Left renal pelvis (tissue), 4 donors: ENCODE measurements at places on chromosomes 6 and 20. TPM values are rescaled to one million over a fixed set of nuclear protein-coding genes. Genes with fewer than 3 reads are reported as not detected.

DNA sequence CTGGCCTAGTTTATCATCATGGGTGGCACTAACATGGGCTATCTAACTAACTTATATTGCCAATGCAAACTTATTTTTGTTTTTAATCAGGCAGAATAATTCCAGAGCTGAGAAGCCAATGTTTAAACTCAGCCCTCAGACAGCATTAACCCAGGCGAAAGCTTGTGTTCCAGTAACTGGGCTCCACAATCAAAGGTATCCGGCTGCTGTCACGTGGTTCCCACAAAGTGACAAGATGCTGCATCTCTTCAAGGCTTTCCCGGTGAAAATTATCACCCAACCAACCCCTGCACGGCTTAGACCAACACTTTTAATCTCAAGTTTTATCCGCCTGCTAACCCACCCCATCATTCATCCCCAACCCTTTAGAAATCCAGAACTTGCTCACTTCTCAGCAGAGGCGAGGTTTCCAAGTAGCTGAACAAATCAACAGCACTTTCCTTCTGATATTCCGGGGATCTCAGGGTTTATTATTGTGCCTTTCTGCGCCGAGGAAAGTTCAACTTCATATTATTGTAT is 885 bp downstream of the MTCL3 start:
- no peak for DNase-seq

DNA sequence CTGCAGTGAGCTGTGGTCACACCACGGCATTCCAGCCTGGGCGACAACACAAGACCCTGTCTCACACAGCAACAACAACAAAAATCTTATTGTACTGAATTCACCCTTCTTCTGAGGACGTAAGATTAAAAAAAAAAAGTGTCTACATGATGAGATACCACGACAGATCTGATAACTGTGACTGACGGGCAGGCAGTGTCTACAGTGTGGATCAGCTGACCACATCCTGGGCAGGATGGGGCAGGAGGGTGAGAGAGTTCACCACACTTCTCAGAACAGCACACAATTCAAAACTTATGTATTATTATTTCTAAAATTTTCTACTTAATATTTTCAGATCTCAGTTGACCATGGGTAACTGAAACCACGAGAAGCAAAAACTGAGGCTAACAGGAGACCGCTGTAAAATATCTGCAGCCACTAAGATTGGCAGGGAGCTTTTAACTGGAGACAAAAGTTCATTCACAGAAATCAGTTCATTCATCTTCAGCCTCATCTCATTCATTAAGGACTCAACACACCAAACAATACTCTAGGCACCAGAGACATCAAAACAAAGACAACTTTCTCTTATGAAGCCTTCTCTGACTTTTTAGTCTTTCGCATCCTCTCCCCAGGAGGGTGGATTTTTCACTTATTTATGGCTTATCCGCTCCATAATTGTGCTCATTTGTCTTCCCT is 15.7 kb upstream of the NHSL1 start:
- no peak for DNase-seq

DNA sequence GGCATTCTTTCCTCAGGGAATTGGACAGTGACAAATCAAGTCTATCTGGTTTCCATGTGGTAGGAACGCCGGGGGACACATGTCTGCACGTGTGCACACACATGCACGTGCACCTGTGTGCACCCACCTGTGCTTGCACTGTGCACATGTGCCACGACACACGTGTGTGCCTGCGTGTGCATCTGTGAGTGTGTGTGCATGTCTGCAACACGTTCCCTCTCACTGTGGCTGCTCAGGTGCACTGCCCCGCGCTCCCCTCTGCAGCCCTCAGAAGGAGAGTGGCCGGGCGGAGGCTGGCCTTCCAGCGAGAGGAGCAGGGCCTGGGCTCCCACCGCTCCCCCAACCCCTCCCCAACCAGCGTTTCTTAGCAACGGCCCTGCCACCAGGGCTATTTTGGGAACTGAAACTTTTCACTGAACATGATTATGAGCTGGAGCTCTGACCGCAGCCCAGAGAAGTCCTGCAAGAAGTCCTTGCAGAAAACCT is 147.8 kb downstream of the PHACTR3 start:
- DNase-seq = no peak

DNA sequence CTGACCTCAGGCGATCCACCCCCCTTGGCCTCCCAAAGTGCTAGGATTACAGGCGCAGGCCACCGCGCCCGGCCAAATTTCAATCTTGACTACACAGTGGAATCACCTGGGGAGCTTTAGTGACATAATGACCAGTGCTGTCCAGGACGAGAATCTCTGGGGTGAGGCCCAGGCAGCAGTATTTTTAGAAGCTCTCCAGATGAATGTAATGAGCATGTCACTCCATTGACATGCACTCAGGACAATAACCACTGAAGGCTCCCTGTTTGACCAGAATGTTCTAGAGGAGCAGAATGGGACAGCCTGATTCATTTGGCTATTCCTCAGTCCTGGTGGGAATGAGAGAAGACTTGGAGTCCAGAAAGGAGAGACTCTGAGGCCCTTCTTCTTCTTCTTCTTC is 39.2 kb downstream of the SRSF3 start:
- no peak for DNase-seq

The ZNF292 gene
- 46.8 TPM for polyA plus RNA-seq

- DNase-seq = no peak
Observed at GRCh38 chr6:111734068-111735061, 128.7 kb upstream of the TRAF3IP2 start.

The WFDC2 gene
- 179 TPM for polyA plus RNA-seq

The PABPC1L gene
- 50.2 TPM for polyA plus RNA-seq

GRCh38 chr20:32470025-32470861 is 112.1 kb downstream of the ASXL1 start:
- DNase-seq = no peak

DNA sequence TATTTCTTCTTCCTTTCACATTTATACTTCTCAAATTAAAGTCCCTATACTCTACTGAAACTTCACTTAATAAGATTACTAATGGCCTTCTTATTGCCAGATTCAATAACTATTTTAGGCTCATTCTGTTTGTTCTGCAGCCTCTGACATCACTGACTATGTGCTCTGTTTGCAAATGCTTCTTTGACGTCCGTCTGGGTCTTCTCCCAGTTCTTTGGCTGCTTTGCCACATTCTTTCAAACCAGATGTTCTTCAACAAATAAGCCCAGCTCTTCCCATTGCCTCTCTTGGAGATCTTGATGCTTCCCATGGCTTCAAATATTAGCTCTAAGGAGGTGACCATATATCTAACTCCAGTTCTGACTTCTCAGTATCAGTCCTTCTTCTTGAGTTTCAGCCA is 117.4 kb downstream of the BTBD9 start:
- DNase-seq = no peak

- DNase-seq = no peak
Observed at GRCh38 chr6:44041461-44042260, 85.6 kb downstream of the MRPL14 start.

- no peak for DNase-seq
Observed at GRCh38 chr6:8059129-8059528, 5.1 kb downstream of the BLOC1S5 start.

The SSTR4 gene
- polyA plus RNA-seq = not detected

DNA sequence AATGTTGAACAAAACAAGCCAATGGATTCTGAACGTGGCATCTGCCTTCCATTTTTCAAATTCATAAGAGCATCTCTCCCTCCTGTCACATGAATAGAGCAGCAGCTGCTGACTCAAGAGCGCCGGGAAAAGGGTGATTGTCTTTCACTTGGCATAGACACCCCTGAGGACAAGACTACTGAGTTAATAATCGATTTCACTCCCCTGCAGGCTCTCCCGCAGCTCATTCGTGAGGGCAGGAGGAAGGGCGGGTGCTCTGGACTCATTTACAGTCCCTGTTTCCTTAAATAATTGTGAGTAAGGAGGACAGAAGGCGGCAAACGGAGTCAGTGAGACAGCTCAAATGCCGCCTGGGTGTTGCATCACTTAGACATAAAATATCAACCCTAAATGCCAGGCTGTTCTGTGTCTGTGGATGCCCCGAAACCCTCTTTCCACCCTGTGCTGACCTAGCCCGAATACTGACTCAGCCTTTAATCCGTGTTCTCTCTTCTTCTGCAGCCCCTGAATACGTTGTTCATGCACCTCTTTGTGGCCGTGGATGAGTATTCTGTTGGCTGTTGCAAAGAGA is 21.6 kb downstream of the CFAP61 start:
- DNase-seq = no peak
